Cortex of kidney (tissue), 1 donor: ENCODE measurements at places on chromosomes 11 and 22.

- DNase-seq: no peak
These were observed 626 bp downstream of the FLRT1 start for GRCh38 chr11:64036087-64037026.

DNA sequence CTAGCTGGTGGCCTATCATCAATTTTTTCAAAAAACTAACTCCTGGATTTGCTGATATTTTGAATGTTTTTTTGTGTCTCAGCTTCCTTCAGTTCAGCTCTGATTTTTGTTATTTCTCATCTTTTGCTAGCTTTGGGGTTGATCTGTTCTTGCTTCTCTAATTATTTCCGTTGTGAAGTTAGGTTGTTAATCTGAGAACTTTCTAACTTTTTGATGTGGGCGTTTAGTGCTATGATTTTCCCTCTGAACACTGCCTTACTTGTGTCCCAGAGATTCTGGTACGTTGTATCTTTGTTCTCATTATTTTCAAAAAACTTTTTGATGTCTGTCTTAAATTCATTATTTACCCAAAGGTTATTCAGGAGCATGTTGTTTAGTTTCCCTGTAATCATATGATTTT lies 19.1 kb downstream of the NARS2 start:
- no peak for DNase-seq

DNA sequence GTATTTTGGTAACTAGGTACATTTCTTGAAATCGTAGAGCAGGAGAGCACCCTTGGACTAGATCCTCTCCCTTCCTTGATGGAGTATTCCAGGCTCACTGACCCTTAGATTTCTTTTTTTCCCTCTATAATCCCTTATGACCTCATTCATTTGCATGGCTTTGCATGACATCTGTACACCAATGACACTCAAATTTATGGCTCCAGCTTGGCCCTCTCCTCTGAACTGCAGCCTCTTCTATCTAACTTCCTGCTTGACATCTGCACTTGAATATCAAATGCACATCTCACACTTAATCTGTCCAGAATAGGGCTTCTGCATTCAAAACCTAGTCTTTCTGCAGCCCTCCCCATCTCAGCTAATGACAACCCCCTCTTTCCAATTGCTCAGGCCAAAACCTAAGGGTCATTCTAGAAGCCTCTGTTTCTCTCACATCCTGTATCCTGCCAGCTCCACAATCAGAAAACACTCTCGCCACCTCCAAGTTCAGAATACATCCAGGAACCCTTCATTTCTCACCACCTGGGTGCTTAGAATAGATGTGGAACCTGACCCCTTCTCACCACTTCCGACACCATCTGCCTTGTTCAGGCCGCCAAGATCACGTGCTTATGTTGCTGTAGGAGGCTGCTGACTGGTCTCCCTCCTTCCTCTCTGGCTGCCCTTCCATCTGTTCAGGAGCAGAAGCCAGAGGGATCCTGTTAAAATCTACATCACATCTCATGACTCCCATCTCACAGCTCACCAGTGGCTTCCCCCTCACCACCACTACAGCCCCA lies 138.9 kb upstream of the MTNR1B start:
- DNase-seq: no peak

DNA sequence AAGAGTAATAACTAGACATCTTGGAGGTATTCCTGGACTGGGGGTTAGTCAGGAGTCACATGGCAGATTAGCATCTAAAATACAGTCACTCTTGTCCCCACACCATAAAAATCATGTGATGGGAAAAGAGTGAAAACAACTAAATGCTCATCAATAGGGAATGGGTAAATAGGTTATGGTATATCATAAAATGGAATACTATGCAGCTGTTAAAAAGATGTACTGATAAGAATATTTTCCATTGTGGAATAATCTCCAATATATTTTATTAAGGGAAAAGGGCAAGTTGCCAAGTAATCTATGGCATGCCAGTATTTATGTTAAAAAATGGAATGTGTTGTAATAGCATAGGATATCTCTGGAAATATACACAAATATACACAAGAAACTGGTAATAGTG lies 6.6 kb upstream of the PIK3C2A start:
- no peak for DNase-seq
